ENCODE measurements at places on chromosomes 7 and 10.
A peak's percentile ranks its signal among the peaks of the same experiment; 100 is the strongest.

DNA sequence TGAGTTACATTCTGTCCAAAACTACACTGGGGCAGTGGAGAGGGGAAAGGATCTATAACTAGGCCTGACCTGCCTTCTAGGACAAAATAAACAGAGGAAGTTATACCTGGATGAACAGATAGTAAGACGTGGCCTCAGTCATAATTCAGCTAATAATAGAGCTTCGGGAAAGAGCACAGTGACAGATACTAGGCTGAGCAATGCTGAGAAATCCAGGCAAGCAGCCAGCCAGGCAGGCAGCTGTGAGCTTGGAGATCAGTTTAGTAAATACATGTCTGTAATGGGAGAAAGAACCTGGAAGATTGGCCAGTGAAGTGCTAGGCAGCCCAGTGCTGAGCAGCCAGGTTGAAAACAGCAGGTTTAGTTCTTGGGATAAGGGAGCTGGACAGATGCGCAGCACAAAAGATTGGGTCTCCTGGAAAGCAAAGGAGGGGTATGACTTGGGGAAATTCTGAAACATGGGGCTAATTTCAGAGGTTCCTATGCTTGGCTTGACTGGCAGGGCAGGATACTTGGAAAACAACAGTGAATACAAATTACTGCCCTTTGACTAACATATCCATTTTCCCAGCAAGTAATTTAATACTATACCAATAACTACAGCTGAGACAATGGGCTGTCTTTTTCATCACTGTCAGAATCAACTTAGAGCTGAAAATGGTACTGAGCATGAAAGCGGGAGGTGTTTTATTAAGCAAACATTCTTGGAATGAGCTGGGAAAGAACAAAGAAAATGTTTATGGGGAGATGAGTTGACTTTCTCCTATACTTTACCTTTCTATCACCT, 140.8 kb downstream of the DGKB start:
- no peak for DNase-seq

DNA sequence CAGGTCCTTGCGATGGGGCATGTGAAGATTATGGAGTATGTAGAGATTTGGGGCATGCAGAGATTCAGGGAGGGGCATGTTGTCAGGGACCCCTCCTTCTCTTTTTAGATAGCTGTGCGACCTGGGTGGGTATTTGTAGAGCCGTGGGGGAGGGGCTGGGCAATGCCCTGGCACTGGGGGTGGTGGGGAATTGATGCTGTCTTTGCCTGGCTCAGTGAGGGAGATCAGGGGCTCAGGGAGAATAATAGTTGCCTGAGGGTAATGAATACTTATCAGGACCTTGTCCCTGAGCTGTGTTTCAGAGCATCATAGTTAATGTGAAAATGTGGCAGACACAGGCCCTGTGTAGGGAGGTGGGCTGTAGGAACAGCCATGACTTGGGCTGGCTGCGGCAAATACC, 3.5 kb downstream of the RAMP3 start:
- DNase-seq, result no peak

- DNase-seq, result no peak
Observed at GRCh38 chr10:61338146-61338545, 115.0 kb downstream of the TMEM26 start.

DNA sequence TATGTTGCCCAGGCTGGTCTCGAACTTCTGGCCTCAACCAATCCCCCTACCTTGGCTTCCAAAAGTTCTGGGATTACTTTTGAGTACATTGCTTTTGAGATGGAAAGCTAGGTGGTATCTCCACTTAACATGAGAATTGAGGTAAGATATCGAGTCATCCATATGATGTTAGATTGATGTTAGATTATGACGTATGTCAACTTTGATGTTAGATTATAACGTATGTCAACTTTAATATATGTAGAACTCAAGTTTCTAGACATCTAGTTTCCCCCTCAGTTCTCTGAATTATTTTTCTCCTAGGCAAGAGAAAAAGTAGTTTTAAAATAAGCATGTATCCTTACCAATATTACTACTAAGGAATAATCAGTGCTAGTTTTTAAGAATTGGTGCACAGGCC, 20.0 kb downstream of the SHOC2 start:
- no peak for DNase-seq

- no peak for DNase-seq
Observed at GRCh38 chr7:96067321-96067720, 254.6 kb downstream of the SLC25A13 start.

GRCh38 chr7:4849390-4849789, 12.4 kb downstream of the PAPOLB start:
- DNase-seq, result no peak

DNA sequence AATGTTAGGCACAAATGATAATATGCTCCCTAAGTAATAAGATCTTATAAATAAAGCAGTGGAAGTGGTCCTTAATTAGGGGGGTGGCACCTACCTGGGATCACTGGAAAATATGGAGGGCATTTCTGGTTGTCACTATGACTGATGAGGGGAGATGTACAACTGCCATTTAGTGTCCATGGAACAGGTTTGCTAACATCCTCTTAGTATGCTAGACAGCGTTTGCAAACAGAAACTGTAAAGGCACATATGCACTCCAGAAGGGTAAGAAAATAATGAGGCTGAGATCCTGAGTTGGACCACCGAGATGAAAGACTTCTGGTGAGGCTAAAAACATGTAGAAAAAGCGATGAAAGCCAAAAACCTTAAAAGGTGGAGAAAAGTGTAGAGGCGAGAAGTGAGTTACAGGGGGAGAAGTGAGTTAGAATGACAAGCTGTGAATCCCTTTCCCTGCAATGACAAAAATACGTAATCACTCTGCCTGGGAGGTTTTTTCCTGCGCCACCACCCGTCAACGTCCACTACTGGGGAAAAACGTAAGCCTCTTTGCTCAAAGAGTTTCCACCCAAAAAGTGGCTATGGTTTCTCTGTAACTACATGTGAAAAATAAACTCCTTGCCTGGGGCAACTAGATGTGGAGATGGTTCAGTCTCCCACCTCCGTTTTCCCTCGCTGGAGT, 767 bp downstream of the KRIT1 start:
- no peak for DNase-seq

DNA sequence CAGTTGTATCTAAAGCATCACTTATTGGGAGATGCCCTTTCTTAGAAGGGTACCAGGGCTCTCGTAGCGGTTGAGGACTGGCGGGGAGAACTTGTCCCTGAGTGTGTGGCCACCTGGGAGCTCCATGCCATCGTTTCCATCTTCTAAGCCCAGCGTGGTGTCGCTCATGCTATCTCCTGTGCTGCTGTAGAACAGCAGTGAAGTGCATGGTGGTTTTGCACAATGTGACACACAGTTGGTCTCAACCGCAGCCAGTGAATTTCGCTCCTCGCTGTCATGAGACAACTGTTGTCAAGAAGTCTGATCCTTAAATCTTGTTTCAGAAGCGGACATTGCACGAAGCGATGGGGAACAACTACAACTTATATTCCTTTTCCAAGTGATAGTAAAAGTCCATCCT, 283.4 kb downstream of the GRID1 start:
- DNase-seq, result no peak

DNA sequence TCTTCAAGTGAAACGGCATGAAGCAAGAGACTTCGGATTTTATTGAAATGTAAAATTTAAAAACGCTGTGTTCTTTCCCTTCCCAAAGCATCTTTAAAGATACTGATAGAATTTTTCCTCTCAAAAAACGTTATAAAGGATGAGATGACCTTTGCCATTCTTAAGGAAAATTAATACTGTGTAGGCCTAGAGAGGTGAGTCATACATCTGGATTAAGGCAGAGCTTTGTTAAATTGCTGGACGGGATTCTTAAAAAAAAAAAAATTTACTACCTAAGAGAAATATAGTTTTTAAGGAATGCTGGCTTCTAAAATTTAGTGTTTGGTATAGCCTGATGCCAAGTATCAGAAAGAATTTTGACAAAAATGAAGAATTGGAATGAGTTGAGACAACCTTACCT, 6.3 kb upstream of the HBP1 start:
- no peak for DNase-seq

DNA sequence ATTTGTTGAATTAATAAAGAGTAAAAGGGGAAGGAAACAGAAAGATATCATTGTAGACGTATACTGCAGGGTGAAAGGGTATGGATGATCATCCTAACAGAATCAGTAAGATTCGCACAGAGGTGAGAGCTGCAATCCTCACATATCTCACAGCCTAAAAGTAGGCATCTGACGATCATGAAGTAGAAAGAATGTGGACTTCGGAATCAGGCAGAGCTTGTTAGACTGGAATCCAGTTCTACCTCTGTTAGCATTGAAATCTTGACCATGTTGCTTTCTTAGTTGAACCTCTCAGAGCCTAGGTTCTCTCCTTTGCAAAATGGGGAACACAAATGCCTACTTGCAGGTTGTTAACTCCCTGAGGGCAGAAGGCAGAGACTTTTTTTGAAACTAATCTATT, 320.0 kb upstream of the C7orf33 start:
- DNase-seq, result no peak

DNA sequence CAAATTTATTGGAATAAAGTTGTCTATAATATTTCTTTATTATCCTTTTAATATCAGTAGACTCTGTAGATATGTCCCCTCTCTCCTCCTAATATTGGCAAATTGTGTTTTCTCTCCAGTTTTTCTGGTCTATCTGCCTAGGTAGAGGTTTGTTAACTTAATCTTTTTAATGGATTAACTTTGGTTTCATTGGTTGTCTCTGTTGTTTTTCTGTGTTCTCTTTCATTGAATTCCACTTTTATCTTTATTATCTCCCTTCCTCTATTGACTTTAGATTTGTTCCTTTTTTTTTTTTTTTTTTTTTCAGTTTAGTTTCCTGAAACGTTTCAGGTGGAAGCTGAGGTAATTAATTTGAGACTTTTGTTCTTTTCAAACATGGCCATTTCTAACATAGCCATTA, 10.6 kb downstream of the PLEKHS1 start:
- no peak for DNase-seq

DNA sequence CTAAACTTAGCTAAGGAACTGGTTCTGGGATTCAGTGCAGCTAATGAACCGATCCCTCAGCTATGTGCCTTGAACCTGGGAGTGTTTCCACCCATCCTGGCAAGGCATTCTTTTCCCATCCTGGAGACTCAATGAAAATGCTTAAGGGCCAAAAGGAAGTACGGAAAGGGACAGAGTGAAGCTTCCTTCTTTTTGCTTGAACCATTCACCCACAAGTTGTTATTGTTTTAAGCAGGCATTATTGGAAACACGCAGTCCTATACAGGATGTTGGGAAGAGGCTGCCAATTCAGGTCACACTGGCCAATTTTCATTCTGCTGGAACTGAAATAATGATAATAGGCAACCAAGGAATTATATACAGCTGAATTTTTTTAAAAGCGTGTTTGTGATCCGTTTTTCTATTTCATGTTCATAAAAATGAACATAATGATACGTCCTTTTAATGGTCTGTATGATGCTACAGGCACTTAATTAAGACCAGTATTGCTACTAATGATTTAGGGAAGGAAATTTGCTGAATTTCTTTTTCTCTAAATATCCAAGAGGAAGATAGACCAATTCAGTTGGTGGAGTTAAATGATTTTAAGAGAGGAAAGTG, 57.8 kb upstream of the FZD1 start:
- DNase-seq, result no peak

DNA sequence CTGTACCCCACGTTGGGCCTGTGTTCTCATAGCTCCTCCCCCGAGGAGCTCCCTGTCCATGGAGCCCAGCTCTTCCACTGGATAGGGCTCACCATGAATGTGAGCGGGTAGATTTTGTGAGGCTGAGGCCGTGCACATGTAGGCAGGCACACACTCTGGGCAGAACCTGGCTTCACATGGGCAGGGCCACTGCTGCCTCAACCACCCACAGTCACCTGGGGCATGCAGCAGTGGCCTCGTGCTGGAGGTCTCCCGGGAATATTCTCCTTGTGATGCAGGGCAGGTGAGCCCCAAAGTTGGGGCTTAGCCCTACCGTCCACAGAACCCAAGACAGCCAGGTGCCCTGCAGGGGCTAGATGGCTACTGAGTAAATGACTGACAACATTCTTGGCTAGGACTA, 116.6 kb downstream of the TMEM130 start:
- DNase-seq, result no peak

DNA sequence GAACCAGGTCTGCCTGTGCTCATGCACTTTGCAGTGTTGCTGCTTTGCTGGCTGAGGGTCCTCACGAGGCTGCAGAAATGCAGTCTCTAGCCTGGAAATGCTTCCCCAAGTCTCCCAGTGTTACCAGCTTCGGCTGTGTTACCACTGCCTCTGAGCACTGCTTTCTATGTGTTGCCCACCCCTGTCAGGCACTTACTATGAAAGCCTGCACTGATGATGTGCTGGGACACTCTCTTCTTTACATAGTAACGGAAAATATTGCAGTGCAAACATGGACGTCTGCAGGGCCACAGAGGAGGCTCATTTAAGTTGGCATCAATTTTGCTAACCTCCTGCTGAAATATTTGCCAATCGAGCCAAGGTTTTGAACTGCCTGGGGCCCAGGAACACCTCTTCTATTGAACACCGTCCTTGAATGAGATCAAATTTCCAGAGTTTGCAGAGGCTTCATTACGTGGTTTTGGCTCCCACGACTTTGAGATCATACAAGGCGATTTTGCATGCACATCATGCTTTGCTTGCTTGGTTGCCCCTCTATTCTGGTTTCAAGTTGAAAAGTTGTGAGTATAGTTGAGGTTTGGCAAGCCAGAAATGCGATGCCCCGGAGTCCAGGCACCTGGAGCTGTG, 404.7 kb upstream of the PODXL start:
- no peak for DNase-seq

GRCh38 chr7:4273566-4274230, 408.4 kb upstream of the FOXK1 start:
- DNase-seq, result no peak

GRCh38 chr10:36114141-36114540, 472.0 kb upstream of the FZD8 start:
- DNase-seq, result no peak

DNA sequence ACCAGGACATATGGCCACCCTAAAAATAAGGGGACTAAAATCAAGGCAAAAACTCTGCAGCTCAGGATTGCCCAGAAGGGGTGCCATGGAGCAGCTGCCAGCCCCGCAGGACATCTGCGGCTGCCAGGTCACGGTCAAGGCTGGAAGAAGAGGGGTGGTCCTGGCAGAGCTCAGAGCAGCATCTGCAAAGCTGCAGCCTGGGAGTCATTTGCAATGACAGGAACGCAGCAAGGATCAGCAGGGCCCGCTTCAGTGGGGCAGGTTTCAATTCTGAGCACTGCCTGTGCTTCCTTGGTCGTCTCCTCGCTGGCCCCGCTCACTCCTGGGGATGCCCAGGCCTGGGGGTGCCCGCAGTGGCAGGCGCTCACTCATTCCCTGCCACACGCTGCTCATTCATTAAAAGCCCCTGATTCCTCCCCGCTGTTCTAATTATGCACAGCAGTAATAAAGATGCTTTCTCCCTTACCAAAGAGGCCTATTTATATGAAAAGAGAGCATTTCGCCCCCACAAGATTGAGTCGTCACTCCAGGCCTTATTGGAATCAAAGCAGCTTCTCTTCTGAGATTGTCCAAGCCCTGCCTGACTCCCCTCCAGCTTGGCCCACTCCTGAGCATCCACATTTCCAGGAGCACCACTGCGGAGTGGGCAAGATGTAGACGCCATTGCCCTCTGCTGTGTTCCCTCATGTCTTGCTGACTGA, 4.6 kb downstream of the HSPA12A start:
- no peak for DNase-seq

GRCh38 chr10:31083765-31084184, 52.1 kb upstream of the ZNF438 start:
- DNase-seq, result peak; percentile 8
